ENCODE measurements at places on chromosomes 7 and 10. TPM values are rescaled to one million over a fixed set of nuclear protein-coding genes. Genes with fewer than 3 reads are reported as not detected.

- ATAC-seq, result no peak
Observed at GRCh38 chr10:67926951-67927350, 42.5 kb downstream of the SIRT1 start.

DNA sequence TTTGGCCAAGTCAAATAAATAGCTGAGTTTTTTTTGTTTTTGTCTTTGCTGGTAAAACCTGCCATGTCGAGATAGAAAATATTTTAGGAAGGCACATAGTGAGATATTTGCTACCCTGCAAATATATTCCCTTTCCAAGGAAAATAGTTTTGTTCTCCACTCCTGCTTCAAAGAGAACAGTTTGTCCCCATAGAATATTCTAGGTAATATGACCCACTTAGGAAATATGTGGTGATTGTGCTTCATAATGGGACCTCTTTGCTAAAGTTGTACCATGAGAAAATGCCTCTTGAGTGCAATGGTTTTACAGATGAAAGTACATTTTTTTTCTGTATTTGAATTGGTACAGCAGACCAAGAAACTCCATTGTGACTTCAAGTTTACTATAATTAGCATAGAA lies 41.6 kb downstream of the SMNDC1 start:
- ATAC-seq, result no peak

Gene NRCAM
- total RNA-seq, result 1.5 TPM

GRCh38 chr7:36391436-36392198 lies 2.0 kb downstream of the ANLN start:
- ATAC-seq, result no peak

GRCh38 chr10:75351637-75352036 lies 49.9 kb downstream of the ZNF503 start:
- no peak for ATAC-seq

DNA sequence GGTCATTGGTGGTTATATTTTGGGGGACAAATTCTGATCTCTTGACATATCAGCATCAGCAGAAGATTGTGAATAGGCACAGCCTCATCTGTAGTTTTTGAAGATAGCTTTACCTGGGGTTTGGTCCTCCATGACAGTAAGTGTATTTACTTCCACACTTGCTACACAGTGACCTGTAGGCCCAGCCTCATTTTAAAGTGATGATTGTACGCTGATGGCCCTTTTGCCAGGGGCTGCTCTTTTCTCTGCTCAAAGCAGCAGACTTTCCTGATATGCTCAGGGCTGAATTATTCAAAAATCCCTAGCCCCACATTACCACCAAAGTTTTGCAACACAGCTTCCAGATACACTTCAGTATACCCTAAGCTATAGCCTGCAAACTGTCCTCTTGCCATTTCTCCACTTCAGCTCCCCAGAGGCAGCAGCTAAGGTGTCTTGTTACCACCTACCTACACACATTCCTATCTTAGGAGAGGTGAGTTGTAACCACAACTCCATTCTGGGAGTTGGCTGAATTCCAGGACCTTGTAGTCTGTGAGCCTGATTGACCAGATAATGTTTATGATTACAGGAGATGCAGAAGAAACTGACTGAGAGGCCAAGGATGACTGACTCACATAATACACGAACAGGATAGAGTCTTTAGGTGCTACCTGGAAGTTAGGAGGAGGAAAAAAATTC lies 6.0 kb downstream of the ASB4 start:
- ATAC-seq, result no peak

GRCh38 chr10:27369880-27370279 lies 129.3 kb upstream of the ACBD5 start:
- ATAC-seq, result no peak

DNA sequence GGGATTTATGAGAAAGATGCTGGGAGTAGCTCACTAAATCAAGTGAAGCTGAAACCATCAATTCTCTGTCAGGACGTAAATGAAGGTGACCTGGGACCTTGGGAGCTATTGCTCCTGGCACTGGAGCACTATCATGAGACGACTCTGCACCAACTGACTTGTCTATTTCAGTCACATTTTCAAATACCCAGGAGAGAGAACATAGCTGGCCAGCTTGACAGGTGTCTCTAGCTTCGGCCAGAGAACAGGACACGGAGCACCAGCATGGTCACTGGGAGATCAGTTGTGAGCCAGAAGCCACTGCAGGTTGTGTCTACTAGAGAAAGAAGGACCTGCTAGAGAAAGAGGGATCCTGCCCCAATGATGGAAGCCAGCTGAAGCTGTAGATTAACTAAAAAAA lies 17.4 kb upstream of the ATOH7 start:
- ATAC-seq, result no peak

DNA sequence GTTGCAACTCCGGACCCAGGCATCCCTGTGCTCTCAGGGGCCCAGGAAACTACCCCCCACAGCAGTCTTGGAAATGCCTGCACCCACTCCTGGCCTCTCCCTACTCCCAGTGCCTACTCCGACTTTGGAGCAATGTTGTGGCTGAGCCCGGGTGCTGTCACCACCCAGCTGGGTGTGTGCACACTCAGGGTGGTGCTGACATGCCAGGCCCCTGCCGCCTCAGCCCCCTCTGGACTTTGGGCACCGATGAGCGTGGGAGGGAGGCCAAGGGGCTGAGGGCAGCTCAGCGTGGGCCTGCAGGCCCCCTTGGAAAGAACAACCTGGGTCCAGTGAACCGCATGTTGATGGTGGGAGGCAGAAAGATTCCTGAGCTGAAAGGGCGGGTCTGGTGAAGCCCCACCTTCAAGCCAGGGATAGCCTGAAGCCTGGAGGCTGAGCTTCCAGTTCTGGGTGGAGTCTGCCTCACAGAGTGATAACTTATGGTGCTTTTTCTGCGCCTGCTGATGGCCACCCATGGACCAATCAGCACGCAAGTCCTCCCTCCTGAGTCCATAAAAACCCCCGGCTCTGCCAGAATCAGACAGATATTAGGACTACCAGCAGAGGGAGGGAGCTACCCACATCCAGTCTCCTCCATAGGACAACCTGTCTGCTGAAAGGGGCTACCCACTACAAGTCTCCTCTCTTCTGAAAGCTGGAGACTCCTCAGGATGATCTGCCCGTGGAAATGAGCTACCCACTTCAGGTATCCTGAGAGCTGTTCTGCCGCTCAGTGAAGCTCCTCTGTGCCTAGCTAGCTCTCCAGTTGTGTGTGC lies 380.4 kb upstream of the SORCS1 start:
- no peak for ATAC-seq

Gene PON2
- 130 TPM for total RNA-seq

Gene TAS2R41
- not detected for total RNA-seq

Gene AGAP9
- total RNA-seq, result 7.3 TPM

DNA sequence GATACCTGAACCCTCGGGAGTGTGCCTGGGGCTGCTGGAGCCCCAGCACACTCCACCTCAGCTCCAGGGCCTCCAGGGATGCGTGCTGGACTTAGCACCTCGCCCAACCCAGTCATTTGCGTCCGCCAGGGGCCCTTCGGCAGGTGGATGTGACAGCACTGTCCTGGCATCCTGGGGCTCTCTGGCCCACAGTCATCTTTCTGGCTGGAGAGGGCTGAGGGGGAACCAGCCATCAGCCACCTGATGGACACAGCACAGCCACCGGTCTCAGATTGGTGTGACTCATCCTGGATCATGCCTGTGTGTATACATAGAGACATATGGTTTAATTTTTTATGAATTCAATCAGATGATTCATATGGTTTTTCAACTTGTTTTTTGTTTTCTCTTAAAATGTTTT lies 11.1 kb downstream of the ZNF775 start:
- ATAC-seq, result no peak
